ENCODE measurements at places on chromosomes 12 and 14.

DNA sequence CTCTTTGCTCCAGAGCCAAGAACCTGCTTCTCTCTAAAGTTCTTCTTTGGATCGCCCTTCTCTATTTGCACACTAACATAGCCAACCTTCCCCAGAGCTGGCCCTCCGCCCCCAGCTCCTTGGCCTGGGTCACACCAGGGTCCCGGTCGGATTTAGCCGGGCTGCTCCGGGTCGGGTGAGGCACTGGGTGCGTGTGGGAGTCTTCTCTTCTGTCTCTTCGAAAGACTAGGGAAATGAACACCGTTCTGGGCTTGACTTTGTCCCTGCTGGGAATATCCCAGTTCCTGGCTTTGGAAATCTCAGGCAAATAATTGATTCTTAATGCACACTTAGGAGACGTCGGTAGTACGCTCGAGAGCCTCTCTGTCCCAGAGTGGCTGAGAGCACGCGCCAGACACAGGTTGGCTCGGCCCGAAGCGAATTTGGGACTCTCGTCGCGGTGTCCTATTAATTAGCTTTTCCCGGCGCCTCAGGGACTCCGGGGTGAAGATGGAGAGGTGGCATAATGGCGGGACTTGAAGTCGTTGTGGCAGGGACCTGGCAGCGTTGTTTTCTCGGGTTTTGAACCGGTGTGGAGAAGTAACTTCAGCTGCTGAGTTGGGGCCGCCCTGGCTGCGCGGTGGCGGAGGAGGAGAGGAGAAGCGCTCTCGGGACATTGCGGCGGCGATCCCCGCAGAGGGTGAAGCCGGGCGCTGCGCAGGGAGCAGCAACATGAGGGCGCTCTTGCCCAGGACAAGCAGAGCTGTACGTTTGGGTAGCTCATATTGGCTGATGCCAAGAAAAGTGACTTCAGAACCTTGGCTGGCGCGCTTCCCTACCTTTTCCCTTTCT is 7.5 kb downstream of the FOXG1 start:
- DNase-seq = no peak

GRCh38 chr12:19946550-19946949 is 421.8 kb upstream of the PDE3A start:
- no peak for DNase-seq

DNA sequence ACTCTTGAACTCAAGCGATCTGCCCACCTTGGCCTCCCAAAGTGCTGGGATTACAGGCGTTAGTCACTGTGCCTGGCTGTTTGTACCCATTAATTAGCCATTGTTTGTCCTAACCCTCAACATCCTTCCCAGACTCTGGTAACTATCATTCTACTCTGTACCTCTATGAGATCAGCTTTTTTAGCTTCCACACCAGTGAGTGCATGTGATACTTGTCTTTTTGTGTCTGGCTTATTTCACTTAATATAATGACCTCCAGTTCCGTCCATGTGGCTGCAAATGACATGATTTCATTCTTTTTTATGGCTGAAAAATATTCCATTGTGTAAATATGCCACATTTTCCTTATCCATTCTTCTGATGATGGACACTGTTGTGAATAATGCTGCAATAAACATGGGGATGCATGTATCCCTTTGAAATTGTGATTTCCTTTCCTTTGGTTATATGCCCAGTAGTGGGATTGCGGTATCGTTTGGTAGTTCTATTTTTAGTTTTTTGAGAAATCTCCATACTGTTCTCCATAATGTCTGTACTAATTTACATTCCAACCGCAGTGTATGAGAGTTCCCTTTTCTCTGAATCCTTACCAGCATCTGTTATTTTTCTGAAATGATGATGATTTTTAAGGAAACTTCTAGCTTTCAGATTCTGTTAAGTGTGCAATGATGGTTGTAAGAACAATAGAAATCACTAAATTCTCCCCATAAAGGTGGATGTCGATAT is 6.7 kb upstream of the PPP4R3A start:
- no peak for DNase-seq

GRCh38 chr12:84689638-84690037 is 223.0 kb downstream of the SLC6A15 start:
- DNase-seq = no peak

GRCh38 chr12:27555925-27556778 is 32.1 kb downstream of the PPFIBP1 start:
- no peak for DNase-seq

DNA sequence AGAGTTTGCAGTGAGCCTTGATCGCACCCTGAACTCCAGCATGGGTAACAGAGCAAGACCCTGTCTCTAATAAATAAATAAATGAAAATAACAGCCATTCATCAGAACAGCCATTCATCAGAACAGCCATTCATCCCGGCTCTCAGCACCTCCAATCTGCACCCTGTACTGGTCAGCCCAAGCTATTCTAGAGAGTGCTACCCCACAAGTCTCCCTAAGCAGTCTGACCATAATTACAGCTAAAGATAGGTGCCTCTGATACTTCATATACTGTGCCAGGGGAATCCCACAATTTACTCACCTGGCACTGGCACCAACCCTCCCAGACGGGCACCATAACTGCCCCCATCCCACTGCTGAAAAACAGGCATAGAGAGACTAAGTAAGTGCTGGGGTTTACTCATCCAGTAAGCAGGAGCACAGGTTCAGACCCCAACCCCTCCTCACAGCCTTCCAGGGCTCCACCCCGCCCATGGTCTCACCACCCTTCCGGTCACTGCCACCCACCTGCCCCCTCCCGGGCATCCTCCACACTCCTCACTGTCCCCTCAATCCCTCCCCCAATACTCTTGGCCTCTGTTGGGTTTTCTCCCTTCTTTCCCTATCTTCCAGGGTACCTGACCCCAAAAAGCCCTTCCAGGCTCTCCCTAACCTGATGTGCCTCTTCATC is 15.2 kb upstream of the EIF5 start:
- DNase-seq = no peak

DNA sequence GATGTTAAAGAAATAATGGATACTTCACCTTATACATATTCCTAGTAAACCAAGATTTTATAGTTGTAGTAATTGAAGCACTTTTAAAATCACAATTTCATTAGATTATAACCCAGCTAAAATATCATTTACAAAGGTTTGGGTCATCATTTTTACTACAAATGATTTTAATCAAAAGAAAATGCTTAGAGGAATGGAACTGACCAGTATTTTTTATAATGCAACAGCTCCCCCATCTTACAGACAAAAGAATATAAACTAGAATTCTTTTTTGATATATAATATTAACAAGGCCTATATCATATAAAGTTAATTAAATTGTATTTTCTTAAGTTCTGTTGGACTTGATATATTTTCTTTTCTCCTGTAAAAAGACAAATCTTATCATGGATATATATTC is 20.4 kb upstream of the LRFN5 start:
- no peak for DNase-seq

DNA sequence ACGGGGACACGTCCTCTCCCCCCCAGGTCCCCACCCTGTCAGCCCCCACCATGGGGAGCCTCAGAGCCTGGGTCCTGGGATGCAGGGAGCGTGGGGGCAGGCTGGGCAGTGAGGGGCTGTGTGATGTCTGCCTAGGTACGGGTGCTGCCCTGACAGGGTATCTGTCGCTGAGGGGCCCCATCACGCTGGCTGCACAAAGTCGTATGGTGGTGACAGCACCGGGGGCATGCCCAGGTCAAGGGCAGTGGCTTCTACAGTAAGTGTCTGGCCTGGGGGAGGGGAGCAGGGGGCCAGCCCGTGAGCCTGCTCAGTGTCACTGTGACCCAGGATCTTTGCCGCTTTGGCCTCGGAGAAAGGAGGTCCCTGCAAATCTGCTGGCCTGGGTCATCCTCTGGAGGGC is 23.3 kb downstream of the PAPLN start:
- DNase-seq = no peak
